ENCODE measurements at places on chromosomes 5 and 9. TPM values are rescaled to one million over a fixed set of nuclear protein-coding genes. Genes with fewer than 3 reads are reported as not detected.

The GDNF gene
- total RNA-seq = not detected

The TMEM174 gene
- not detected for total RNA-seq

The RARS1 gene
- total RNA-seq = 93.8 TPM

The ZFP37 gene
- 1.8 TPM for total RNA-seq

The PCDHA1 gene
- not detected for total RNA-seq

The LHX3 gene
- total RNA-seq = not detected

The PCDHGB6 gene
- 9.5 TPM for total RNA-seq

The ZNF300 gene
- total RNA-seq = 8.0 TPM

The WDR38 gene
- total RNA-seq = not detected

The NMUR2 gene
- not detected for total RNA-seq

The PRDM9 gene
- total RNA-seq = not detected

- DNase-seq = no peak
Observed at GRCh38 chr5:126674145-126674544, 73.4 kb downstream of the PHAX start.

GRCh38 chr9:6024035-6024554 is 8.7 kb upstream of the RANBP6 start:
- no peak for DNase-seq

DNA sequence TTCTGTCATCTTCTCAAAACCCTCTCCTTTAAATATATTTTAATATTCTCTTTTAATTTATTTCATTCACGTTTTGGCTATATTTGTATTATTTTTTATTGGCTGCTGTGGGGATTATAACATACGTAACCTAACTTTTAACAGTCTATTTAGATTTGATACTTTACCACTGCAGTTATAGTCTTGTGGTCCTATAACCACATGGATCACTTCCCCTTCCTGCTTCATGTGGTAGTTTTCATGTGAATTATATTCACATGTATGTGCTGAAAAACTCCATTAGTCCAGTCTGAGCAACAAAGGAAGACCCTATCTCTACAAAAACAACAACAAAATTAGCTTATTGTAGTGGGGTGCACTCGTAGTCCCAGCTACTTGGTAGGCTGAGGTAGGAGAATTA is 34.3 kb downstream of the CENPP start:
- no peak for DNase-seq

- no peak for DNase-seq
Observed at GRCh38 chr5:151469992-151470391, 22.6 kb downstream of the SLC36A1 start.

DNA sequence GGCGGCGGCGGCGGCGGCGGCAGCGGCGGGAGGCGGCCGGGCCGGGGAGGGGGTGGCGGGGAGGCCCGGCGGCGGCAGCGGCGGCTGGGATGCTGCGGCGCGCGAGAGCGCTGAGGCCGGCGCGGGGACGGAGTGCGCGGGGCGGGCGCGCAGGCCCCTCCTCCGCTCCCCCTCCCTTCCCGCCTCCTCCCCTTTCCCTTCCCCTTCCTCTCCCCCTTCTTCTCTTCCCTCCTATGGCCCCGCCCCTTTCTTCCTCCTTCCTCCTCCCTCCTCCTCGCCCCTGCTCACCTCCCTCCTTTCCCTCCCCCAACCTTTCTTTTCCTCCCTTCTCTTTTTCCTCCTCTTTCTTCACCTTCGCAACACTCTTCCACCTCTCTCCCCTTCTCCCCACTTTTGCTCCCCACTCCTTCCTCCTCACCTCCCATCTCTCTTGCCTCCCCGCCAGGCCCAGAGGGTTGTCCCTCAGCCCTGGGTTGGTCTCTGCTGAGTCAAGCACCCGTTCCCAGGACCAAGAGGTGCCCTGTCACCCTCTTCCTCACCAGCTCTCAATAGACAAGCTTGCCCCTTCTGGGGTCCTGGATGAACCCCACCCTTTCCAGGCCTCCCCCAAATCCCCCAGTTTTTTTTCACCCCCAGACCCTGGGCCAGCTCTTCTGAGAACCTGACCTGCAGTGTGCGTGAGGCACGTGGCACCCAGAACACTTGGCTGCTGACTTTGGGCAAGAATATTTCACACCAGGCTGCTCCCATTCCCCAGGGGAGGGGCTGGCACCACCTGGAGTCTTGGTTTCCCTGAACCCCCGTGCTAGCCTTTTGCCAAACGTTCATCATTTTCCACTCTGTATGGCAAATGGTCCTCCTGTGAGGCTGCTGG is at the start of gene SEMA4D:
SEMA4D (minus strand) TSS at position 136 of the 874 bp plus-strand sequence. CDS start 92,657 bp downstream, outside the sequence.
- DNase-seq = peak; percentile 45

- no peak for DNase-seq
Observed at GRCh38 chr5:146107901-146108300, 2.5 kb upstream of the PLAC8L1 start.

- no peak for DNase-seq
Observed at GRCh38 chr5:178367736-178368120, 135.1 kb upstream of the PHYKPL start.

DNA sequence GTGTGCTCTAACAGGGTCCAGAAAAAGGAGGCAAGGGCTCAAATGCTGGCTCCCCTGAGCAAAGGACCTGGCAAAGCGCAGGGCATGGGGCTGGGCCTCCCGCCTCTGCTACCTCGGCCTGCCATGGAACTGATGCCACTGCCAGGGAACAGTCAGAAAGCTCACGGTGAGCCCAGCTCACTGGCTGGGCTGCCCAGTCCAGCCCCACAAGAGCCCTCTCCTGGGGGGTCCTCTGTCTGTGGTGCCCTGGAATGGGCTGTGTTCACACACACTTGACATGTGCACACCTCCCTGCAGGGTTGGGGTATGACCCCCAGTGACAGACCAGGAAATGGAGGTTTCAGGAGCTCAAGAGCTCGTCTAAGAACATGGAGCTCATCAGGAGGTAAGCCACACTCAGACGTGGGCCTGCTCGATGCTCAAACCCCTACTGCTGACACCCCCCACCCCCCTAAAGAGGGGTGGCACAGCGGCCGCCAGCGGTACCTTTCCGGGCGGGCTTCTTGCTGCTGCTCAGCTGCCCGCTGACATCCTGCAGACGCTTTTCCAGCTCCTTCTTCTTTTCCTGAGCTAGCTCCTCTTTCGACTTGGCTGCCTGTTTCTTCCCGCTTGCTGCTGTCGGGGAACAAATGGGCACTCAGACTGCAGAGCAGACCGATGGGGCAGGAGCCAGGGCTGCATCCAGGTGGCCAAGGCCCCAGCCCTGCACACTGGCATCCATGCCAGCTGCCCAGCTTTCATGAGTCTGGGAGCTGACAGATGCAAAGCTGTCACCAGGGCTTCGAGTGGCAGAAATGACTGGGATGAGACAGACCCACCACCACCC is 9.1 kb downstream of the BRD3OS start:
- DNase-seq = no peak

GRCh38 chr5:44278469-44278868 is 110.8 kb downstream of the FGF10 start:
- DNase-seq = no peak

GRCh38 chr5:131109540-131110255 is 55.4 kb downstream of the HINT1 start:
- DNase-seq = no peak

GRCh38 chr5:124825250-124825982 is 79.0 kb upstream of the ZNF608 start:
- DNase-seq = no peak

DNA sequence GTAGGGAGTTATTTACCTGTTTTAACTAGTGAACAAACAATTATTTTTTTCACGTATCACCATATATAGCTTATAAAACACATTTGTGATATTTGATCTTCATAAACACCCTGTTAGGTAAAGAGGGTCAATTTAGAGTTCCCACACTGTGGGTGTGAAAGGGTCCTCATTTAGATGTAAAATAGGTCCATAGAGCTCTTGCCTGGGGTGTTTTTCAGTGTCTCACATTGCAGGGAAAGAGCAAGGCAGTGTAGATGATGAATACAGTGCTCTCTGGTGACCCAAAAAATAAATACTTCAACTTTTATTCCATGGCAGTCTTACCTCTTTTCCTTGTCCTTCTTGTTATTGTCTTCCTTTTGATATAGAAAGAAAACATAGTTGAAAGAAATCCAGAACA is 403.2 kb upstream of the SGCD start:
- no peak for DNase-seq

- no peak for DNase-seq
Observed at GRCh38 chr9:134855231-134855899, 25.2 kb upstream of the FCN2 start.

GRCh38 chr5:104751969-104752368 is 1189.4 kb upstream of the NUDT12 start:
- DNase-seq = no peak

DNA sequence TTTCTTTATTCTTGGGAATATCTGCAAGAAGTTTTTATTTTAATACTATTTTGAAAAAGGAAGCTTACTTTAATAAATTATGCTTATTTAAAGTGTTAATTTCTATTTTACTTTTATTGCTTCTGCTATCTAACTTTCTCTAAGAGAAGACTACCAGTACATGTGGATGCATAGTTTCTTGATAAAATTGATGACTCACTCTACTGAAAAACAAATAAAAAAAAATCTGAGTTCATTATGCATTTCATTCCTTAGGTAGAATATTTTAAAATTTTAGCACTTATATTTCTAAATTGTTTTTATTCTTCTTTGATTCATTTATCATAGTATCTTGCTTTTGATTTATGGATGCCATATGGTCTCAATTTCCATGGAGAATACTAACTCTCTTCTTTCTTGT is 217.9 kb downstream of the TAF11L14 start:
- no peak for DNase-seq

- DNase-seq = no peak
Observed at GRCh38 chr5:77087484-77088261, 588 bp upstream of the ZBED3 start.

DNA sequence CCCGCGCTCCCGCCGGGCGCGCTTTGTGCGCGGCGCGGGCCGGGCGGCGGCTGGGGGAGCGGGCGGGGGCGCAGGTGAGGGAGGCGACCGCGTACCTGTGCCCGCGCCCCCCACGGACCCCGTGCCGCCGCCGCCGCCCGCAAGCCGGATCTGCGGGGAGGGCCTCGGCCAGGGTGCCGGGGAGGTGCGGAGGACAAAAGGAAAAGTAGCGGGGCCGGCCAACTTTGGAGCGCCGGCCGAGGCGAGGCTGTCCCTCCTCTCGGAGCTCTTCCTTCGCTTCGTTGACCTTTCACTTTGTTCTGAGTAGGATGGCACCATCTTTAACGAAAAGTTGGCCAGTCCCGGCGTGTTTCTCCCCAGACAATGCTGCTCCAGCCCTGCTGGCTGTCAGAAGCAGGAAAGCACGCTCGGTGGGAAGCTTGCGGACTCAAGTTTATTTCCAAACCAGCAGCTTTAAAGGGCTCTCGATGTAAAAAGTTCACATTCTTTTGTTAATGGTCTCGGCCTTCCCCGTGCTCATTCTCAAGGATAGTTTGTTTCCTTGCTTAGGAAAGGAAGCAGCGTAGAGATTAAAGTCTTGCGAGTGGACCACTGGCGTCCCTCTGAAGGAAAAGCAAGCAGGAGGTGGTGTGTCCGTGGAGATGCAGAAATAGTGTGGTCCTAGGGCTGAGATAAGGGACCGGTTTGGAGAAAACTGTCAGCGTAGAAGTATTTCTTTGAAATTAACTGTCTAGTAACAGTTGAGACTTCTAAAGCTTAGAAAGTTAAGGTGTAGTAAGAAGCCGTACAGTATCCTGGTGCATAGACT is 639 bp downstream of the EHMT1 start:
- no peak for DNase-seq

- no peak for DNase-seq
Observed at GRCh38 chr9:15191378-15191777, 115.6 kb downstream of the TTC39B start.

DNA sequence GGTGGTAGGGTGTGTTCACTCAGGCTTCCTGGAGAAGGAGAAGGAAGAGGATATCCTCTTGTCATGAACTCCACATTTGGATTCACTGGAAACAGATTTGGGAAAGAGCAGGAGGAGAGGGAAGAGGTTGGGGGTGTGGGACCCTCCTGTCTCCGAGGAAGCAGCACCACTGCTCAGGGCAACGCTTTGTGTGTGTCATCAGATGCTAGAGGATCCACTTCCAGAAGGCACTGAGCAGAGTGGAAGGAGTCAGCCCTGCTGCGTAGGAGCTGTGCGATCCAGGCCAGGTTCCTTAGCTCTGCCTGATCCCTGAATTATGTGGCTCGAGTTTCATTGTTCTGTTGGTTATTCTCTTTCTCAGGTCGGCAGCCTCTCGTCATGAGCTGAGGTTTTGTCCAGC is 37.3 kb upstream of the TJP2 start:
- DNase-seq = no peak

- DNase-seq = no peak
Observed at GRCh38 chr5:96984506-96985192, 48.8 kb downstream of the LNPEP start.

DNA sequence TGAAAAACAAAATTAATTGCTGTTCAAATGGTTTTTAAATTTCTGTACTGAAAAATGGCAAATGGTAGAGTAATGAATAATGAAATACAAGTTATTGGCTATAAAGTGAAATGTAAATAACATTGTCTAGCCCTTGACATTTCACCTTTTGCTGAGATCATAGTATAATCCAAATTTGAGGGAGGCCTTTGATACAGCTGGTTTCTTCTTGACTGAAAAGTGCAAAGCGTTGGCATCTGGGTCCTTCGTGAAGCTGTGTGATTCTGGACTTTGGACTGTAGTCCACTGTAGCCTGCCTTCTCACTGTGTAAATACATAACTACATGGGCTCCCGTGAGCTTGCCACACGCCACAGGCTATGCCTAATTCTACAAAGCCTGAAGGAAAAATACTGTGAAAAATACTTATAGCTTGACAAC is 52.3 kb downstream of the ARHGEF28 start:
- DNase-seq = no peak

DNA sequence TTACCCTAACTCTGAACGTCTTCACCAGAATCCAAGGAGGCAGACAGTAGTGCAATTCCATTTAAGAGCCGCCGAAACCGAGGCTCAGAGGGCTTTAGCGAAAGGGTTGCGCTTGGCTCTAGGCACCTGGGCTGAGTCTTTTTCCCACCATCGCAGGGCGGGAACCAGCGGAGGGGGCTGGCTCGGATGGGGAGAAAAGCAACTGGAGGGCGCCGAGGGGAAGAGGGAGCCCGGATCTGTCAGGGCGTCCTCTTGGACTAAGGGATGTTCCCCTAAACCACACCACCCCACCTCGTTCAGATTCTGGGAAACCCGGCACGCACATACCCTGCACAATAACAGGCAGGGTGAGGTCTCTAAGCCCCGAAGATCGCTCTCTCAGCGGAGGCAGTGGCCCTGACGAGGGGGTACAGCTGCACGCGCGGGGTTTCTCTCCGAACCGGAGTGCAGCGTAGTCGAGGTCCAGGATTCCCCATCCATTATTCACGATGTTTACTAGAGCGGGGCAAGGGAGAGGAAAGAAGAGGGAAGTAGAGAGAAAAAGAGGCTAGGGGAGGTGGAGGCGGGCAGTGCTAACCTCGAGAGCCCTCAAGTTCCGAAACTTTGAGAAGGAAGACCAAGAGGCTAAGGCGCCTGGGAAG is 1.3 kb upstream of the POU4F3 start:
- no peak for DNase-seq

GRCh38 chr5:142836048-142836447 is 65.9 kb downstream of the ARHGAP26 start:
- no peak for DNase-seq

DNA sequence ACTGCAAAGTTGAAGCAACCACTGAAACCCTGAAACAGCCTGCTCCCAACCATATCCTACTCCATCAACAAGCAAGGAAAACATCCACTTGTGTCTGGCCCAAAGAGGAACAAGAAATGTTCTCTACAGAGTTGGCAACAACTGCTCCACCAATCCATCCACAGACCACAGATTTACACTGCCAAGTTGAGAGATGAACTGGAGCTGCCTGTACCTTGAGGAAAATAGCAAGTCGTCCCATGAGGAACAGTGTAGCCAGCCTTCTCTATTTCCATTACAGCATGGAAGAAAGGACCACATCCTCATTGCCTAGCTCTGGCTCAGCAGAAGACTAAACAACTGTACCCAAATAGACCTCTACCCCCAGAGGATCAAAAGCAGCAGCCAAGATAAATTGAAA is 60.4 kb downstream of the DEPDC1B start:
- no peak for DNase-seq

Measured in thoracic aorta (tissue), 2 donors.